Natural killer cell treated with Interleukin-12 subunit alpha and Interleukin-12 subunit beta and Interleukin-15 and Interleukin-18, amount 100 ng/mL, for 72 hours (primary cell): ENCODE measurements at places on chromosomes 5 and 9. TPM values are rescaled to one million over a fixed set of nuclear protein-coding genes. Genes with fewer than 3 reads are reported as not detected.

- no peak for DNase-seq
These were observed 127.0 kb downstream of the UNC13B start for GRCh38 chr9:35288778-35289177.

Gene BAAT
- 0.07 TPM for total RNA-seq

Gene HACD4
- total RNA-seq, result 2.2 TPM

GRCh38 chr9:14301006-14301405 lies 12.9 kb downstream of the NFIB start:
- DNase-seq, result no peak

Gene GCNT4
- 0.57 TPM for total RNA-seq
